NCI-H345 (cell line): ENCODE measurements at places on chromosomes 6 and 20.

GRCh38 chr20:31868853-31869672 is 1.3 kb downstream of the DUSP15 start:
- no peak for DNase-seq

GRCh38 chr20:51758978-51759544 is 9.1 kb downstream of the ATP9A start:
- no peak for DNase-seq

DNA sequence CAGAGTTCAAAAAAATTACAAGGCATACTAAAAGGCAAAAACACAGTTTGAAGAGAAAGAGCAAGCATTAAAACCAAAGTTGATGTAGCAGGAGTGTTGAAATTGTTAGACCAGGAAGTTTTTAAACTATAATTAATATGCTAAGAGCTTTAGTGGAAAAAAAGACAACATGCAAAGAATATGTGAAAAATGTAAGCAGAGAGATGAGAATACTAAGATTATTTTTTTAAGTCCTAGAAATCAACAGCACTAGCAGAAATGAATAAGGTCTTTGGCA is 192.6 kb downstream of the ERMARD start:
- no peak for DNase-seq

GRCh38 chr6:166512567-166512966 is 73.9 kb downstream of the RAMACL start:
- DNase-seq = no peak

GRCh38 chr20:8321001-8321400 is 188.9 kb downstream of the PLCB1 start:
- no peak for DNase-seq
